GF-D8 (cell line): ENCODE measurements at places on chromosomes 12 and 14.

DNA sequence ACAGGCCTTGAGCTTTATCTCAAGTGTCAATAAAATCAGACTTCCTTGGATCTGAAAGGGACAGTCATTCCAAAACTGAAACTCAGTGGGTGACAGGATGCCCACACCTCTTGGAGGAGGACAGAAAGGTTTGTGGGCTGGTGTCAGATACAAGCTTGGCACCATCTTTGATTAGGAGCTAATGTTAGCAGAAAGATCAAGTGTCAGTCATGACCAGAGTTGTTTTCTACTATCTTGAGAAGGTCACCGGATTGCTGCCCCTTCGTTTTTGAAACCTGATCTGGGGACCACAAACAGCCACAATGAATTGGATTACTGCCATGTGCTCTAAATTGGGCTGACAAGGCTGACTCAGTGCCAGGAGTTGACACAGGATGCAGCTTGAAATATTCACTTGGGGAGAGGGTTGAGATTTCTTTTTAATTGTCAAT is 88.3 kb downstream of the OTOGL start:
- DNase-seq = no peak

- no peak for DNase-seq
Measured at GRCh38 chr12:517538-517937, 57.8 kb downstream of the B4GALNT3 start.

GRCh38 chr14:76293923-76294322 is 82.0 kb upstream of the ESRRB start:
- DNase-seq = no peak

DNA sequence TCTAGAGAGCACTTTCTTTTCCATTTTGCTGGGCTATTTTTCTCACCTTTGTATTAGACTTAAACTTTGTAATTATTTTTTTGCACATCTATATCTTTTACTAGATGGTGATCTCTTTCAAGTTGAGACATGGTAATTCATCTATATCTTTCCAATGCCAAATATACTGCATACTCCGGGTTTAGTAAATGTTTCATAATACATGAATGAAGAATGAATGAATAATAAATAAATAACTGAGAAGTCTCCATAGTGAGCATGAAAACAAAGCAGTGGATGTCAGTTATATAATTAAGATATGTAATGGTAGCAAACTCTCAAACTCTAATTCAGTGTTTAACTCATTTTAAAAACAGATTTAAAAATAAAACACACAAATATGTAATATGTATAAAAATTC is 342.5 kb upstream of the KITLG start:
- DNase-seq = no peak

GRCh38 chr12:52577316-52577715 is 3.7 kb upstream of the KRT74 start:
- no peak for DNase-seq

- DNase-seq = no peak
Measured at GRCh38 chr12:80925237-80925636, 12.5 kb downstream of the LIN7A start.

- no peak for DNase-seq
Measured at GRCh38 chr12:71220260-71220659, 62.5 kb upstream of the TSPAN8 start.

- DNase-seq = no peak
Measured at GRCh38 chr14:80927083-80927989, 14.2 kb downstream of the CEP128 start.
